ENCODE measurements at places on chromosomes 12 and 14.

DNA sequence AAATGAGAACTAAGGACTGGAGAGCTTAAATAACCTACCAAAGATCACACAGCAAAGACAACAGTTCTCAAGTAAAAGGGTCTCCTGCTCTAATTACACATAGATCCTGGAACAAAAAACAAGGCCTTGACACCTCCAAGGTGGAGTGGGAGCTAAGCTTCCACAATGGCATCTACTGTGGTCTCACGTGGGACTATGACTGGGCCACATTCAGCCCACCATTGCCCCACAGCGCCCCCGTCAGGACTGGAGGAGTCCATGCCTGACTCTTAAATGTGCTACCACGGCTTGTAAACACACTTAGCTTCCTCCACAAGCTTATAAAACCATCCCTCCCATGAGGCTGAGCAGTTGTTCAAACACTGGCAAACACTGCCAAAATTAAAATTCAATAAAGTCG, 88.5 kb downstream of the GCH1 start:
- DNase-seq = no peak

- DNase-seq = peak; percentile 52
Observed at GRCh38 chr14:50312734-50313054, 570 bp downstream of the DMAC2L start.

DNA sequence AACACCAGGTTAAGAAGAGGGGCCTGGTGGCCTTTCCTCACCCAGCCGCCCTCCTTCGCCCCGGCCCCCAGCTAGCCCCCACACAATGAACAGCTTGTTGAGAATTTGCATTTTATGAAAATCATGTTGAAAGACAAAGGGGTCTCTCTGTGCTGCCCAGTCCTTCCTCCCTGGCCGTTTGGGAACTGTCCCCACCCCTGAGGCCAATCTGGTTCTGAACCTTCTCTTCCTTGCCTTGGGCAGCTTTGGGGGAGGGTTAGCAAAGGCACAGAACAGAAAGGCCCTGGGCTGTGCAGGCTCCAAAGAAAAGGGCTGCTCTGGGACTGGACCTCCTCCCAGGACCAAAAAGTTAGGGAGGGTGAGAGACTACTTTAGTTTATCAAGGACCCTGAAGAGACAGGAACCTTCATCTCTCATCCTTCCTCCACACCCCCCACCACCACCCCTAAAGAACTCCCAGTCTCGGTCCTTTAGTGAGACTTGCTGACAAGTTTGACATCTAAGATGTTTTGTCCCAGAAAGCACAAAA, 1.3 kb downstream of the TAMALIN start:
- DNase-seq = no peak

DNA sequence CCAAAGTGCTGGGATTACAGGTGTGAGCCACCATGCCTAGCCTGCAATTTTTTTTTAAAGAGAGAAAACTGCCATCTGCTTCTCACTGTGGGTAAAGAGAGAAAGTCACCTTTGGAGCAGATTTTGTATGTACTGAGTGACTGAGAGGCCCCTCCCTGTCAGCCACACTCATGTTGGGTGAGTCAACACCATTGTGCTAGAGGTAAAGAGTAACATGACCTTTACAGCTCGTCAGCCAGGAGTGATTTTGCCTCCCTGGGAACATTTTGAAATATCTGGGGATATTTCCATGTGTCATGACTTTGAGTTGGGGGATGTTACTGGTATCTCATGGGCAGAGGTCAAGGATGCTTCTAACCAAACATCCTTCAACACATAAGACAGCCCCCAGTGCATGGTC, 115.2 kb downstream of the KSR2 start:
- no peak for DNase-seq

- DNase-seq = no peak
Observed at GRCh38 chr14:98580131-98580678, 691.8 kb downstream of the BCL11B start.

DNA sequence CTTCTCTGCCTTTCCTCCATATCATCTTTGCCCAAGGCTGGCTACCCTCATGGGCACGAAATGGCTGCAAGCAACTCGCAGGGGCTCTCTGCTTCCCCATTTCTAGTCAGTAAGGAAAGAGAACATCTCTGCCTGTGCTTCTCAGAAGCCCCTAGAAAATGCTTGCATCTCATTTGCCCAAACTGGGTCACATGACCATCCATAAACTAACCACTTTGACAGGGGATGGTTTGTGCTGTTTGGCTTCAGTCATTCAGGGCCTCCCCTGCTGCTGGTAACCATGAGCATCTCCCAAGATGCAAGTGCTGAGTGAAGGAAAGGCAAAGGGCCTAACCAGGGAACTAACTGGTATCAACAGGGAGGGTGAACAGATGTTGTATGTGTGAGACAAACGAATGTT, 91.1 kb downstream of the CCDC60 start:
- no peak for DNase-seq

DNA sequence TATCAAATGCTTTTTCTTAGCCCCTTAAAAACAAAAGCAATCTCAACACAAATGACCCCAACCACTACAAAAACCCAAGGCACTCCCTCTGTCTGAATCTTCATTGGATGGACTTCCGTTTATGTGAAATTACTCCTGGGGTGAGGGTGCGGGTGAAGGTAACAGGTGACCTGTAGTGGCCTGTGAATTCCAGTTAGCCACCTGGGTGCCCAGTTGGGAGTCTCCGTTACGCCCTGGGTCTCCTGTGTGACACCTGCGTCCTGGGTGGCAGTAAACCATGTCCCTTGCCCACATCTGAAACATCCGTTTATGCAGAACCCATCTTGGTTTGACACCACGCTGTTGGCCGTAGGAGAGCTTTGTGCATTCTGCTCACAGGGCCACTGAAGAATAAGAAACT, 62.6 kb downstream of the CCDC92 start:
- DNase-seq = no peak

- no peak for DNase-seq
Observed at GRCh38 chr14:90408713-90409112, 11.9 kb downstream of the CALM1 start.

GRCh38 chr14:102966681-102967505, 44.4 kb downstream of the AMN start:
- DNase-seq = no peak

GRCh38 chr14:82432301-82433105, 898.9 kb upstream of the SEL1L start:
- DNase-seq = no peak

DNA sequence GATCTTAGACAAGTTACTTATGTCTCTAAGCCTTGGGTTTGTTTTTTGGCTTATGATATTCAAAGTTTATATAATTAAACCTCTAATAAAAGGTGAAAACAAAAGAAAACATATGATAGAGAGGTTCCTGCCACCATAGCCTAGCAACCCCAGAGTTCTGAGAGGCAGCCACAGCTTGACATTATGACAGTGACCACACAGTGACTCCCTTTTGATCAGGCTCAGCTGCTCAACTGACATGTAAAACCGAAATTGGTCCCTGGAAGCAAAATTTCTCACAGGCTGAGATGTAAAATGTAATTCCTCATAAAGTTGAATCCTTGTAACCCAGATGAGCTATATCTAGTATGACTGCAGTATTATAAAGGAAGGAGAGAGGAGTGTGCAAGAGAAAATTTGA, 108.5 kb downstream of the GCH1 start:
- no peak for DNase-seq

- no peak for DNase-seq
Observed at GRCh38 chr12:132053338-132054330, 90.5 kb downstream of the DDX51 start.

DNA sequence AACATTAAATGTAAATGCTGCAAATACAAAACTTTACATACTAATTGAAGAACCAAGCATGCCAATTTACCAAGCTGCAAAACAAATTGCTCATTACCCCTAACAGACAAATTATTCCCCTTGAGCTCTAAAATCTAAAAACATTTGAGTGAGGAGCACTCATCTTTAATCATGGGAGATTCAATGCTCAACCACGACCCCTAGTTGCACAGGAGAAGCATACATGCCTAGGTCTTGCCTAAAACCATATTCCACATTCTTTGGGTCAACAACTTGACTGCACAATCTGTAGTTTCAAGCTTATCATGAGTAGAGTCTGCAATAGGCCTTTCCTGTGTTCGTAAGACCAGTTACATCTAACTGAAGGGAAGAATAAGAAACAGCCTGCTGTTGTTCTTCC, 69.7 kb downstream of the MGAT4C start:
- DNase-seq = no peak

GRCh38 chr12:127296591-127296990, 970.4 kb upstream of the TMEM132C start:
- no peak for DNase-seq

DNA sequence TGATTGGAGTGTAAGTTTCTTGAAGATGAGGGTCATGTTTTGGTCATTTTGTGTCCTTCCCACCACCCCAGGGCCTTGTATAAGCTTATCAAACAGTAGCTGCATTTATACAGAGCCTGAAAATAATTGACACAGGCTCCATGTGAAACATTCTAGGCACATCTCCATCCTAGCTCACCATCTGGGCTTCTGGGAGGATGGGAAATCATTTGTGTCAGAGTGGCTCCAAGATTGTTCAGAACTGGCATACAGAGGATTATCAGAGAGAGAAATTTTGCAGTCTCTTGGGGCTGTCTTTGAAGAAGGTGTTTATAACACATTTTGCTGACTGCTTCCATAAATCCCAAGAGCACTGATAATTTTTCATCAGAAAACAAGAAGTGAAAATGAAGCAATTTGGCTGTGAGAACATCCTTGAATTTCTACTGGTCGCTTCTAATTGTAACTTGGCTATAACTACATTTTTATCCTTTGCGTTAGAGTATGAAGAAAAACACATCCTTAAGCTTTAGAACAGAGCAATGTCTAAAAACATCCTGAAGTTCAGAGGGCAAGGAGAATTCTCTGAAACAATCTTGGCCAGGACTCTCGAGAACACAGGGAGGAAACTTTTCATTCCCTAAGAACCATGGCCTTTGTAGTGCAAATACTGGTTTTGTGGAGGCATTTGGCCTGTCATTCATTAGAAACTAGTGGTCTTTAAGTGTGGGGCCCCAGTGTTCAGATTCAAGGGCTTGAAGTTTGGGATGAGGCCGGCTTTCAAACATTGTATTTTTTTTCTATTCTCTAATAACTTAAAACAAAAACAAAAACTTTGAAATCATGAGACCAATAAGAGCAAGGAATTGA, 151.1 kb downstream of the DACT1 start:
- DNase-seq = no peak

- no peak for DNase-seq
Observed at GRCh38 chr12:124716208-124717130, 147.2 kb downstream of the SCARB1 start.

DNA sequence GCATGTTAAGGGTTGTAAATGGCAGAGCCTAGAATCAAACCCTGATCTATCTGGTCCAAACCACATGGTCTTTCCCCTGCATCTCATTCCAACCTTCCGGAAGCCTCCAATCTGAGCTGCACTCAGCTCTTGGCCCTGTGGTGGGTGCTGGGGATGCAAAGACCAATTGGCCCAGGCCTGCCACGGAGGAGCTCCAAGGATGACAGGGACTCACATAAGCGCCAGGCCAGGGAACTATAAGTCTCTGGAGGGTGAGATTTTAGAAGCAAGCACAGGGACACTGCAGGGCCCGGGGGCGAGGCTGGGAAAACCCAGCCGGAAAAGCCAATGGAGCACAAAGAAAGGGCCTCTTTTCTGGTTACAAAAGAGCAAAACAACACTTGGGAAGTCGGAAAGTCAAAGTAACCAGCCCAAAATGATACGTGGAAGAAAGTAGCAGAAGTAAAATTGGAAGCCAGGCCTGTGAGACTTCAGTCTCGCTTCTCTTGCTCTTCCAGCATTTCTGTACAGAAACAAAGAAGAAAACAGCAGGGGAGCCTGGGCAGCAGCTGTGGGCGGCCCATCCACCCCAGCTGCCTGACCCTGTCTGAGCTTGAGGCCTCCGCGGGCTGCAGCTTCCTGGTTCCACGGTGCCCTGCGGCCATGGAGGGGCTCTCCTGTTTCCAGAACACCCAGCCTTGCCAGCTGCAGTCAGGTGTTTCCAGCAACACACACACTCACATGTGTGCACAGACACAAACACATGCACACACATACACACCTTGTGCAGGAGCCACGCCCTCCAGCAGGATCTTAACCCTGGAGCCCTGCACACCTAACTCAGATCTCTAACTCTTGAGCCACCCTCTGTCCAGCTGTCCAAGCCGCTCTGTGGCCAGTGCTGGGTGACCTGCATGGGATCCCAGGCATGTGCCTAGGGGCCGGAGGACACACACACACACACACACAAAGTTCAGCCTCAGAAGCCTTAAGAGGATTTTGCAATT, 178.2 kb downstream of the BCL11B start:
- no peak for DNase-seq

GRCh38 chr12:93946542-93947150, 201.7 kb upstream of the PLXNC1 start:
- DNase-seq = no peak

- DNase-seq = no peak
Observed at GRCh38 chr12:80230068-80230467, 130.7 kb downstream of the OTOGL start.

GRCh38 chr12:33265900-33266299, 173.7 kb downstream of the SYT10 start:
- DNase-seq = no peak

GRCh38 chr12:356276-356988, 32.7 kb downstream of the KDM5A start:
- no peak for DNase-seq
